Hepatocyte (in vitro differentiated cells): ENCODE measurements at places on chromosomes 2 and 18. TPM values are rescaled to one million over a fixed set of nuclear protein-coding genes. Genes with fewer than 3 reads are reported as not detected.
A peak's percentile ranks its signal among the peaks of the same experiment; 100 is the strongest.

DNA sequence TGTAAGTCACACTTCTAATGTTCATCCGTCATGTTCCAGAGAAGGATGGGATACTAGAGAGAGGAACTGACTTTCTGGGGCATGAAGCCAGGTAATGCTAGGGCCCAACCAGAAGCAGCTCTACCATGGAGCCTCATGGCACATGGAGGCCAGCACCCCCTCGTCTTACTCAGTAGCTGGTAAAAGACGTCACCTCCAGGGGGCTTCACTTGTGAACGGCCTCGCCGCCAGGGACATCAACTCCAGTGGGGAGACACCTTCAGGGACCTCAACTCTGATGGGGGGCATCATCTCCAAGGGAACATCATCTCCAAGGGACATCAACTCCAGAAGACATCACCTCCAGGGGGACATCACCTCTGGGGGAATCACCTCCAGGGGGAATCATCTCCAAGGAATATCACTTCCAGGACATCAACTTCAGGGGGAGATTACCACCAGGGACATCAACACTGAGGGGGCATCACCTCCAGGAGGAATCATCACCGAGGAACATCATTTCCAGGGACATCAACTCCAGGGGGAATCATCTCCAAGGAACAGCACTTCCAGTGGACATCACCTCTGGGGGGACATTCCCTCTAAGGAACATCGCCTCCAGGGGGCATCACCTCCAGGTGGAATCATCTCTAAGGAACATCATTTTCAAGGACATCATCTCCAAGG, 168.4 kb downstream of the NDUFA10 start:
- no peaks in the 10 kb centered on the region for H3K27me3 ChIP-seq
- H3K27ac ChIP-seq = no peak overlapping the region
- no peaks in the 10 kb centered on the region for H3K4me1 ChIP-seq

GRCh38 chr2:73937899-73938298, 11.2 kb downstream of the DGUOK start:
- H3K27me3 ChIP-seq = no peaks in the 10 kb centered on the region
- H3K27ac ChIP-seq = no peak overlapping the region
- no peak overlapping the region for H3K4me3 ChIP-seq
- no peaks in the 10 kb centered on the region for H3K36me3 ChIP-seq

DNA sequence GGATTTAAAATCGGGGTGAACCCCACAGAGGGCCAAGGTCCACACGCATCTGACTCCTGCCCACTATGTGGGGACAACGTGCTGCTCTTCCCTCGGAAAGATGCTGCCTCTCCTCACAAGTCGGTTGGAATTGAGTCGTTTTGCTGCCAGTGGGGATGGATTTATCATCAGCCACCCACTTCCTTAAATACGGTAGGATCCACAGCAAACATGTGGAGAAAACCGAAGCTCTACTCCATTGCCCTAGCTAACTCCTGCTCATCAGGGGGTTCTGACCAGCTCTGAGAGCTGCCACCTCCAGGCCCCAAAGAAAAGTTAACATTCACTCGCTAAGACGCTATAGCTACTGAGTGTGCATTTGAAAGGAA, 80.9 kb downstream of the CHRNA1 start:
- peaks cover 19% of the 10 kb centered on the region for H3K4me1 ChIP-seq
- H3K4me3 ChIP-seq = peak overlapping the region; percentile 99
- H3K36me3 ChIP-seq = no peaks in the 10 kb centered on the region
- peak overlapping the region; percentile 97 for H3K27ac ChIP-seq
- H3K27me3 ChIP-seq = peaks cover 11% of the 10 kb centered on the region

The SETBP1 gene
- 8.6 and 10.3 TPM in 2 replicates for polyA plus RNA-seq

GRCh38 chr2:38690499-38691420, 24.8 kb downstream of the GALM start:
- H3K27me3 ChIP-seq = no peaks in the 10 kb centered on the region
- H3K36me3 ChIP-seq = no peaks in the 10 kb centered on the region
- no peak overlapping the region for H3K4me3 ChIP-seq
- peak overlapping the region; percentile 82 for H3K27ac ChIP-seq

The SERPINB10 gene
- polyA plus RNA-seq = not detected in 2 replicates

DNA sequence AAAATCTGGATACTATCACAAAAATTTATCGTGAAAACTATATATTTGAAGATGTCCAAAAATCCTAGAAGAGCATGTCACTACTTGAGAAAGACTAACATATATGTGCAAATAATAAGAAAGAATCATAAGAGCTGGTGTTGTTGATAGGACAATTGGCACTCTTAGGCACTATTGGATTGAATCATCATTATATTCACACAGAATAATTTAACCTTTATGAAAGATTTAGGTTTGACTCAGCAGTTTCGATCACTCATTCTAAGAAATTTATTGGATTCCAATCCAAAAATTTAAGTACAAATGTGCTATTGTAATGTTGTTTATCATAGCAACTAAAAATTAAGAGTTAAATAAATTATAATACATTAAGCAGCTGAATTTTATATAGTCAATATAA, 503.6 kb downstream of the SPAG16 start:
- H3K4me3 ChIP-seq = no peak overlapping the region
- no peaks in the 10 kb centered on the region for H3K4me1 ChIP-seq
- no peaks in the 10 kb centered on the region for H3K27me3 ChIP-seq
- no peaks in the 10 kb centered on the region for H3K36me3 ChIP-seq
- no peak for DNase-seq

The UBXN4 gene
- polyA plus RNA-seq = 244 and 276 TPM in 2 replicates

The RTP5 gene
- not detected in 2 replicates for polyA plus RNA-seq

DNA sequence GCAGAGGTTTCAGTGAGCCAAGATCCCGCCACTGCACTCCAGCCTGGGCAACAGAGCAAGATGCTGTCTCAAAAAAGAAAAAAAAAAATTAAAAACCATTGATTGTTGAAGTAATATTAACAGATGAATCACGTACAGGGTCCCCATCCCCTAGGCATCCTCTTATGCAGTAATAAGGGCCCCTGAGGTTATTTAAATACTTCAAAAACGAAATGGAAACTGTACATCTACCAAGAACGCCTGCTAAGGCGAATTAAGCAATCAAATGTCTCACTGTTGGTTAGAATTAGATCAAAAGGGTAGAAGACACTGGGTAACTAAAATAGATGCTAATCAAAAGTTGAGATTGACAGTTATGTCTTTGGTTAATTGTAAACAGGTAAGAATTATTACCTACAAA, 7.5 kb downstream of the TRABD2A start:
- DNase-seq = no peak
- H3K27me3 ChIP-seq = peaks cover 19% of the 10 kb centered on the region
- no peak overlapping the region for H3K4me3 ChIP-seq

- no peaks in the 10 kb centered on the region for H3K36me3 ChIP-seq
- no peak for DNase-seq
- H3K4me3 ChIP-seq = no peak overlapping the region
- no peaks in the 10 kb centered on the region for H3K27me3 ChIP-seq
- H3K4me1 ChIP-seq = peaks cover 4% of the 10 kb centered on the region
These were observed 87.6 kb downstream of the MAIP1 start for GRCh38 chr2:200042944-200043343.

DNA sequence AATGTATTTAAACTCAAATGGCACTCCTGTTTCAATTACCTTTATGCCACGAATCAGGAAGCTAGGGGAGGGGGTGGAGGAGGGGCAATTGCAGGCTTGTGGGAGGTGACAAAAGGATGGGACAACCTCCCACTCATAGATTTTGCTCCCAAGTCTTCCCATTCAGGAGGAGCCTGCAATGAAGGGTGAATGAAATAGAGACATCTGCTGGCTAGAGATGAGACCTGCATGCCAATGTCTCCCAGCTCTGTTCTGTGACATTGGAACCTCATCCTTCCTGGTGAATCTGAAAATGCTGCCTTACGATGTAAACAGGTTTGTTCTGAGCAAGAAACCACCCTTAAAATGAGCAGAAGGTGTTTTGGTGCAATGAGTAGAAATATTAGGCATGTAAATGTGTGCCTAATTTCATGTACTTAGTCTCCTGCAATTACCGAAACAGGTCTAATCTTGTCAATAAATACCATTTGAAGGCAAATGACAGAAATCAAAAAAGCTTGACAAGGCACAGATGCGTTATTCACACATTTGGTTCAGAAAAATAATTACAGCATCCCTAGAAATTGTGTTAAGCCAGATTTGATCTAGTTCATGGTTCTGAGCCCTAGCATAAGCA, 2.7 kb upstream of the PID1 start:
- H3K4me1 ChIP-seq = peaks cover 8% of the 10 kb centered on the region
- H3K4me3 ChIP-seq = no peak overlapping the region
- no peaks in the 10 kb centered on the region for H3K36me3 ChIP-seq
- H3K27me3 ChIP-seq = no peaks in the 10 kb centered on the region
- H3K27ac ChIP-seq = peak overlapping the region; percentile 78

- DNase-seq = no peak
- no peak overlapping the region for H3K27ac ChIP-seq
These were observed 89.5 kb downstream of the GORASP2 start for GRCh38 chr2:171018522-171018921.

GRCh38 chr18:35282353-35282752, 7.7 kb downstream of the ZSCAN30 start:
- no peak for DNase-seq
- H3K27ac ChIP-seq = no peak overlapping the region
- no peaks in the 10 kb centered on the region for H3K27me3 ChIP-seq
- H3K4me3 ChIP-seq = no peak overlapping the region
